Activated gamma-delta T cell treated with anti-CD3 and anti-CD28 coated beads, Interleukin-2, amount 50 U/mL, for 16 hours (primary cell): ENCODE measurements at places on chromosomes 5 and 9.

DNA sequence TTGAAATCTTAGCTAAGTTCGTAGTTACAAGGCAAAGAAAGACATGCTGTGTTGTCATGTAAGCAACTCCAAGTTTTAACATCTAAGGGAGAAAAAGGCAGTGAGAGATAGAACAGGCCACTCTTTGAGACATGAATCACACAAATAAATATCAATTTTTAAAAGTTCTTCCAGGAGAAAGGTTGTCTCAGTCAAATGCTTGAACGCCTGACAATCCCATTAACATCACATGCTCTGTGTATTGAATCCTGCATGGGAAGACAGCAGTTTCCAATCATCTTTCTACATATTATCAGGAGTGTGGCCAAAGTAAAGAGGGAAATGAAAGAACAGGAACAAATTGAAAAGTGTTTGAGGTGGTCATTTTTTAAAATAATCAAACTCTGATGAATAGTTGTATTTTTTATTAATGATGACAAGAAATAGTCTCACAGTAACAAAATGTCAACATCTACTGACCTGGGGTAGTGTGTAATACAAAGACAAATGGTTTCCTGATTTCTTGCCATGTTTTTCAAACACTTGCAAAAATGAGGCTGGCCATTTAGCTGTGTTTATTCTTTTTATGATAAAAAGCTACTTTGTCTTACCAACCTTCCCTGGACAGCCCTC, 6.4 kb upstream of the C6 start:
- DNase-seq: no peak

- DNase-seq: no peak
Observed at GRCh38 chr5:127031147-127031862, 947 bp upstream of the MARCHF3 start.

DNA sequence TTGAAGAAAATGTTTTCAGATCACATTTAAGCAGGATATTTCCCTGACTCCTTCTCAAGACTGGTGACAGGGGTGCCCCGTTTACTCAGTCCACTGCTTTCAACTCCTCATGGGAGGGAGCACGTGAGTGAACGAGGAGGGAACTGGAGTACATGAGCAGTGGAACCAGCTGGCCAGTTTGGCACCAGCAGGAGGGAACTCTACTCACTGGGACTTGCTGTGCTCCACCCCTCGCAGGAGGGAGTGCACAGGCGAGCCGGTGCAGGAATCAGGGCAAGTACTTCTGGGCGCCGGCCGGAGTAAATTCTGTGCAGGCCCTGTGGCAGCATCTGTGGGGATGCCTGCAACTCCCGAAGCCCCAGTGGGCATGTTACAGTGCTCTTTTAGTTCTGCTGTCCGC, 1941.1 kb upstream of the C9orf72 start:
- no peak for DNase-seq

- DNase-seq: no peak
Observed at GRCh38 chr9:93173365-93174051, 10.4 kb upstream of the WNK2 start.

- DNase-seq: no peak
Observed at GRCh38 chr5:90503596-90503995, 25.8 kb downstream of the LYSMD3 start.
